Endothelial cell of umbilical vein (primary cell): ENCODE measurements at places on chromosomes 11 and 22.
A peak's percentile ranks its signal among the peaks of the same experiment; 100 is the strongest.

DNA sequence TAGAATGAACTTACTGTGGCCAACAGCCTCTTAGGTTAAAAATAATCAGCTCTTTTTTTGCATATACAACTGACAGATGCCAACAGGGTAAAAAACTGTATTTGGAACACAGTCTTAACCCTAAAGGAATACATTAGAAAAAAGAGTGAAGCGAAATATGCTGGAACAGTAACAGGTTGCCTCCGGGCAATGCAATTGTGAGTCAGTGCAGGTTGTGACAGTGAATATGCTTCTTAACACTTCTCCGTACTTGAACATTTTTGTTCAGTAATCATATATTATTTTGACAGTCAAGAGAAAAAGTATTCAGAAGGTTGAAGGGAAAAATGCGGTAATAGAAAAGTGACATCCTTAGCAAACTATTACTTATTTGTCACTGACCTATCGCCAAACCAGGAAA is 98.5 kb downstream of the DBX1 start:
- no peaks in the 10 kb centered on the region for H3K27me3 ChIP-seq
- no peak for DNase-seq
- H3K4me1 ChIP-seq, result no peaks in the 10 kb centered on the region
- H3K4me3 ChIP-seq, result no peak overlapping the region

DNA sequence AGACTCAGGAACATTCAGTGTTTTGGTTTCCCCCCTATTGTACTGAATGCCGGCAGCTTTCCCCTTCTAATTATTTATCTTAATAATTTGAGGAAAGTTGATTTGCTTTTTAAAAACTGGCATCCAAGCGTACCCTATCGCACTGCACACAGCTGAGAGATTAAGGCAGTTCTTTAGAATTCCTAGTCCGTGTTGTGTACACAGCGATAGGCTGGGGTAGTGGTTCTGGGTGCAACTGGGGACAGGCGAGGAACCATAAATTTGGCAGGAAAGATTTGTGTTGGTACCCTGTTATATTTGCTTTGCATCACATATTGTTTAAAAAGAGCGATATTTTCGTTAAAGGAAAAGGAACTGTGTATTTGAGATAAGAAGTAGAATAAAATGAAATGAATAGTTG is 39.2 kb downstream of the PTPRJ start:
- H3K27me3 ChIP-seq, result no peaks in the 10 kb centered on the region
- H3K36me3 ChIP-seq, result no peaks in the 10 kb centered on the region
- H3K27ac ChIP-seq, result peak overlapping the region; percentile 63
- no peak overlapping the region for H3K4me3 ChIP-seq

DNA sequence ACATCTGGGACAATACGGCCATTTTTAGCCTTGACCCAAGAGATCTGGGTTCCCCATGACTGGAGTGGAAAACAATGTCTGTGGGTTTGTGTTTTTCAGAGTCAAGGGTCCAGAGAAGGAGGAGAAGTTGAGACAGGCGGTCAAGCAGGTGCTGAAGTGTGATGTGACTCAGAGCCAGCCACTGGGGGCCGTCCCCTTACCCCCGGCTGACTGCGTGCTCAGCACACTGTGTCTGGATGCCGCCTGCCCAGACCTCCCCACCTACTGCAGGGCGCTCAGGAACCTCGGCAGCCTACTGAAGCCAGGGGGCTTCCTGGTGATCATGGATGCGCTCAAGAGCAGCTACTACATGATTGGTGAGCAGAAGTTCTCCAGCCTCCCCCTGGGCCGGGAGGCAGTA is 15.7 kb downstream of the NNMT start:
- H3K27ac ChIP-seq, result no peak overlapping the region
- H3K36me3 ChIP-seq, result peaks cover 20% of the 10 kb centered on the region
- H3K27me3 ChIP-seq, result no peaks in the 10 kb centered on the region
- DNase-seq, result no peak
- no peak overlapping the region for H3K4me3 ChIP-seq

GRCh38 chr11:45382133-45382878 is 96.2 kb upstream of the SYT13 start:
- H3K4me1 ChIP-seq, result no peaks in the 10 kb centered on the region
- no peaks in the 10 kb centered on the region for H3K27me3 ChIP-seq
- H3K4me3 ChIP-seq, result no peak overlapping the region

- H3K4me1 ChIP-seq, result peaks cover 17% of the 10 kb centered on the region
- DNase-seq, result no peak
- H3K4me3 ChIP-seq, result no peak overlapping the region
Measured at GRCh38 chr11:925158-925495, 543 bp upstream of the AP2A2 start.

- H3K27ac ChIP-seq, result no peak overlapping the region
- H3K4me1 ChIP-seq, result no peaks in the 10 kb centered on the region
- no peaks in the 10 kb centered on the region for H3K36me3 ChIP-seq
- H3K27me3 ChIP-seq, result peaks cover 4% of the 10 kb centered on the region
- H3K4me3 ChIP-seq, result no peak overlapping the region
- DNase-seq, result no peak
Measured at GRCh38 chr11:44475114-44475686, 90.3 kb upstream of the CD82 start.

- H3K27ac ChIP-seq, result no peak overlapping the region
- H3K36me3 ChIP-seq, result no peaks in the 10 kb centered on the region
- DNase-seq, result no peak
- H3K4me3 ChIP-seq, result no peak overlapping the region
- H3K27me3 ChIP-seq, result no peaks in the 10 kb centered on the region
Measured at GRCh38 chr11:4060182-4060923, 34.2 kb upstream of the RRM1 start.

DNA sequence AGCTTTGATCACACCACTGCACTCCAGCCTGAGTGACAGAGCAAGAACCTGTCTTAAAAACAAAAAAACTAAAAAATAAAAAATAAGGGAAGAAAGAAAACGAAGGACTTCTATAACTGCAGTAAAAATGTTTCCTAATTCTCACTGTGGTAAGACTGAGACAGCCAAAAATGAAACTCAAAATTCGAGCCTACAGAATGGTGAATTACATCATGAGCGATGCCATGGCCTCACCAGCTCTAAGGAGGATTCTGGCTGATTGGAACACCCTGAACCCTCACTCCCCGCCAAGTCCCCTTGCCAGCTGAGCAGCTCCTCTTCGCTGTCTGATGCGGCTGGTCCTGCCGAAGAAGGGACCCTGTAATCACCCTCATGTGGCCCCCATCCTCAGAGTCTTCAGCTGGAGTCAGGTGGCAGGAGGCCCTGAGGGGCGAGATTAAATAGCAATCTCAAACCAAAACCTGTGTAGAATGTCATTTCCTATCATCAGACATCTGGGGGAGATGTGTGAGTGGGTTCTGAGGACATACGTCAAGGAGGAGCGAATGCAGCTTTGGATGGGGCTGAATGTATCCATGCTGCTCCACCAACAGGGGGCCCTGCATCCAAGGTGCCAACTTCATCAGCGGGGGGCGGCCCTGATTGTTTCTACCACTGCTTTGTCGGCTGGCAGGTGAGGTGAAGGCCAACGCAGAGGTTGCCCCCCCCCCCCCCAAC is 29.2 kb downstream of the PDGFB start:
- H3K27ac ChIP-seq, result no peak overlapping the region
- peaks cover 16% of the 10 kb centered on the region for H3K4me1 ChIP-seq
- H3K36me3 ChIP-seq, result no peaks in the 10 kb centered on the region
- no peaks in the 10 kb centered on the region for H3K27me3 ChIP-seq
- H3K4me3 ChIP-seq, result no peak overlapping the region
- no peak for DNase-seq

DNA sequence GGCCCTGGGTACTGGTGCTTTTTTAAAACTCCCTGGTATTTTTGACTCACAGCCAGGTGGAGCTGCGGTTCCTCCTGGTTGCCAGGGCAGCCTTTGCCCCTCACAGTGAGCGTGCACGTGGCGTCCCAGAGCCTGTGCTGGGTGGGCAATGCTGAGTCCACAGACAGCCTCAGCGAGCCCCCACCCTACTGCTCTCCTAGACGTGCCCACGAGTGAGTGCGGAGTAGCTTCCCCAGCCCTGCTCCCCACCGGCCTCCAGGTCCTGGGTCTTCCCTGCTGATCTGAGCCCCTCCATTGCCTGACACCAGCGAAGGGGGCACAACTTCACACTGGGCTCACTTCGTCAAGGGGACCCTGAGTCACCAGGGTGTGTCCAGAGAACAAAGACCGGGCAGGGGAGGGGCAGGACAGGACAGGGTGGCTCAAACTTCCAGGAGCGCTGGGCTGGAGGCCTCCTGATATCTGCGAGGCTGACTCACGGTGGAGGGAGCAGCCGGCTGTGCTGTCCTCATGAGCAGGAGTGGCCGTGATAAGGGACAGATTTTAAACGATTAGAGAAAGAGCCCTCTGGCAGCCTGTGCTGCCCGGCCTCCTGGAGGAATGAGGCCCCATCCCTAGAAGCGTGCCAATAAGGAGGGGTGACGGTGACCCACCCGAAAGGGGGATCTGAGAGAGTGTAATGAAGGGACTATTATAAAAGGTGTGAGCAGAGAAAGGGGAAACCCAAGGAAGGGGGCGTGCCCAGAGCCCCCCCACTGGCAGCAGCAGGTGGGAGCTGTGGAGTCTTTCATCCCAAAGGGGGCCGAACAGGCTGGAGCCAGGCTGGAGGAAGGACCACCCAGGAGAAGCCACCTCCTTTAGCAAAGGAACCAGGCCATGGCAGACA is 129.3 kb upstream of the FGF3 start:
- H3K36me3 ChIP-seq, result no peaks in the 10 kb centered on the region
- H3K27ac ChIP-seq, result peak overlapping the region; percentile 68
- DNase-seq, result no peak
- no peak overlapping the region for H3K4me3 ChIP-seq
- peaks cover 2% of the 10 kb centered on the region for H3K27me3 ChIP-seq
